ENCODE measurements at places on chromosomes 4 and X. TPM values are rescaled to one million over a fixed set of nuclear protein-coding genes. Genes with fewer than 3 reads are reported as not detected.

- DNase-seq, result no peak
These were observed 392.0 kb downstream of the MAPK10 start for GRCh38 chr4:85967872-85968271.

DNA sequence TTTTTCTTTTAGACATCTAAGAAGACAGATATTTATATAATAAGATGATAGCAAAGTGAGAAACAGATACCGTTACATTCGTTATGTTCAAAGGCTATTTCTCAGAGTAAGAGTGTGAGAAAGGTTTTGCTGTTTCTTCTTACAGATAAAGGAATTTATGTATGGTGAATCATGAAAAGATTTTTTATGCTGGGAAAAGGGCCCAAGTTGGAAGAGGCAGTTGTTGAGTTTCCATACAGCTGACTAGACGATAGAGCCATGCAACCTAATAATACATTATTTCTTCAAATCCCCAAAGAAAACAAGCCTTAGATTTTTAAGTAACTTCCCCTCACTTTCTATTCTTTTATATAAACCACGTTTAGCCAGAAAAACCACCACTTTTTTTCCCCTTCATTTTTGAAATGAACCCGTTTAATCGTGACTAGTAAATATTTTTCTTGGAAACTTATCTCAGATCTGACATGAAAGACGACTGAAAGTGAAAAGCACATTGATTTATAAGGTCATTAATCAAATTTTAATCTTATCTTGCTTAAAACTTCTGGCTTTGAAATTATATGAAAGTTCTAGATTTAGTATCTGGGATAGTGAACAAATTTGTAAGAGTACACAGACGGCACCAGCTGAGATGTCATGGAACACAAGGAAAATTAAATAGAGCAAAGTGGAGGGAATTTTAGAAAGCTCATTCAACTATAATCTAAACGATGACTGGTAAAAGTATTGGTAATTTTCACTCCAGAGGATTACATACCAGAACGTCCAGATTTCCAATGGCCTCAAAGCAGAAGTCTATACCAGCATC, 10.9 kb downstream of the ADH6 start:
- DNase-seq, result peak; percentile 28

DNA sequence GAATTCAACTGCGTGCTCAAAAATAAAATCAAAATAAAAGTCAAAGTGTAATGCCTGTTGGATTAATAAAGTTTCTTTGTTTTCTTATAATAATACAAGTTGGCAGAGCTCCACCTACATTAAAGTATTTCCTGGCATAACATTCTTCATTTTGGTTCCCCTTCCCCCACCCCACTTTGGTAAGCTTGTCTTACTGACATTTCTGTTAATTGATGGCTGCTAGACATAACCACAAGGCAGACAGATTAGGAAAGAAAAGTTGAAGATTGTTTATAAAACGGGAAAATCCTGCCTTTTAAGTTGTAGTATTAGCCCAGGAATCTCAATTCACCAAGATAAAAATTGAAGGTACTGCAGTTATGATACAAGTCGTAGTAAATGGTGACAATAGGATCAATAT, 246.5 kb upstream of the RPS6KA3 start:
- DNase-seq, result no peak

GRCh38 chr4:26873391-26874026, 12.9 kb downstream of the STIM2 start:
- DNase-seq, result no peak

Gene LEF1
- 4.9 TPM for polyA plus RNA-seq

DNA sequence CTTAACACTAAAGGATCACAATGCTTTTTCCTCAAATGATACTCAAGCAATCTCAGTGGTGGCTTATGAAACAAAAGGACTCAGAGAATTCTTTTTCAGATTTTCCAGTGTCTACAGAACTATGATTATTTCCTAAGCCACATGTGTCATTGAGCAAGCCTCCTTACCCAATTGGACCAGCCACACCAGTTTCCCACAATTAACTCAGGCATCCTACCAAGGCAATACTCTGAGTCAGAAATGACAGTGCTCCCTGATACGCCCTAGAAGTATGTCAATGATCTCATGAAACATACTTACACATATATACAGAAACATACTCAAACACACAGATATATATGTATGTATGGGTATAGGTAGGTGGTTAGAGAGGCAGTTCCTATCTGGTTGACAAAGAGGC, 4.8 kb downstream of the ADAMTS3 start:
- no peak for DNase-seq

Gene CYP2U1
- 4.9 TPM for polyA plus RNA-seq

Gene RBM47
- 1.2 TPM for polyA plus RNA-seq

DNA sequence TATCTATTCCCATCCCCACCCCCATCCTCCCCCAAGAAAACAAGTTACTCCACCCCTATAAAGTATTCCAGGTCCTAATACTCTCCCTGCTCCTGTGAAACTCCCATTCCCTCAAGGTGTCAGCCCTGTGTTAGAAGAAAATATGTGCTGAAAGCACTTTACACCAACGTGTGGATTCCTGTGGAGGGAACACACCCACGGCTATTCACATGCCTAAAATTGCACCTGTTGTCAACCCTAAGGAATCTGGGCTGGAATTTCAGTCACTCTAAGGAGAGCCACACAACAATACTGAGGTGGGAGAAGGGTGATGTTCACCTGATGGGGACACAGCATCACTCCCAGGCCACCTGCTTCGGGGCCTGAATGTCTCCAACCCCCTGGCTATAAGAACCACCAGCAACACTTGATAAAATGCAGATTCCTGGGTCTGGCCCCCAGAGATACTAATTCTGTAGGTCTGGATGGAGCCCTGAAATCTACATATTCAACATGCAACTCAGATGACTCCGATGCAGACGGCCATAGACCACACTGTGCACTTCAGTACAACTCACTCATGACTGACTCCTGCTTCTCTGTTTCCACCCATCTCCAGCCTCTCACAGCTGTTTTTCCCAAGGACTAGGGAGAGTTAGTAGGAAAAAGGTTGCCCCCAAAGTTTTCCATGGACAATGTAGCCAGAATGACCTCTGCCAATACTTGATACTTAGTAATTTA, 15.8 kb downstream of the SCD5 start:
- DNase-seq, result no peak

Gene TMPRSS11D
- polyA plus RNA-seq, result 0.37 TPM

DNA sequence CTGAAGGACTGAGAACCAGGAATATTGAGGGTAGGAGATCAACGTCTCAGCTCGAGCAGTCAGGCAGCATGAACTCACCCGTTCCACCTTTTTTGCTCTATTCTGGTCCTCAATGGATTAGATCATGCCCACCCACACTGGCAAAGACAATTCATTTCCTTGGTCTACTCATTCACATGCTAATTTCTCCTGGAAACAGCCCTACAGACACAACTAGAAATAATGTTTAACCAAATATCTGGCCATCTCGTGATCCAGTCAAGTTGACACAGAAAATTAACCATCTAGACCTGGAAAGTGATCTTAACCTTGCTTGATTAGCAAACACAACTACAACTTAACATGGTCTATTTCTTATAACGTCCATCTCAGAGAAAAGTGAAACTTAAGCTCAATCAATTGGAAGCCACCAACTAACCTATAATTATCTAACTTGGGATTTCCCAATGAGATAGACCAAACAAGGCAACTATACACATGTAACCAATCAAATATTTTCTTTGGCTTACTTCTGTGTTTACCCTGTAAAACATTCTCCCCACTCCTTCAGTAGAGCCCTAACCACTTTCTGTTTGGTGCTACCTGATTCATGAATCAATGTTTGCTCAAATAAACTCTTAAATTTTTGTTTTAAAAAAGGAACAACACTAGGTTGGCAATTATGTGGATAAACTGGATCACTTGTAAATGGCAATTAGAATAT, 69.7 kb upstream of the MAMLD1 start:
- no peak for DNase-seq

Gene SLC10A4
- polyA plus RNA-seq, result 0.66 TPM

Gene MXRA5
- 104 TPM for polyA plus RNA-seq

GRCh38 chr4:37244583-37245390, at the start of gene NWD2:
TSS of gene NWD2 (plus strand) at chr4:37244743. CDS start at chr4:37245068, 325 bp downstream.
- DNase-seq, result peak; percentile 25

DNA sequence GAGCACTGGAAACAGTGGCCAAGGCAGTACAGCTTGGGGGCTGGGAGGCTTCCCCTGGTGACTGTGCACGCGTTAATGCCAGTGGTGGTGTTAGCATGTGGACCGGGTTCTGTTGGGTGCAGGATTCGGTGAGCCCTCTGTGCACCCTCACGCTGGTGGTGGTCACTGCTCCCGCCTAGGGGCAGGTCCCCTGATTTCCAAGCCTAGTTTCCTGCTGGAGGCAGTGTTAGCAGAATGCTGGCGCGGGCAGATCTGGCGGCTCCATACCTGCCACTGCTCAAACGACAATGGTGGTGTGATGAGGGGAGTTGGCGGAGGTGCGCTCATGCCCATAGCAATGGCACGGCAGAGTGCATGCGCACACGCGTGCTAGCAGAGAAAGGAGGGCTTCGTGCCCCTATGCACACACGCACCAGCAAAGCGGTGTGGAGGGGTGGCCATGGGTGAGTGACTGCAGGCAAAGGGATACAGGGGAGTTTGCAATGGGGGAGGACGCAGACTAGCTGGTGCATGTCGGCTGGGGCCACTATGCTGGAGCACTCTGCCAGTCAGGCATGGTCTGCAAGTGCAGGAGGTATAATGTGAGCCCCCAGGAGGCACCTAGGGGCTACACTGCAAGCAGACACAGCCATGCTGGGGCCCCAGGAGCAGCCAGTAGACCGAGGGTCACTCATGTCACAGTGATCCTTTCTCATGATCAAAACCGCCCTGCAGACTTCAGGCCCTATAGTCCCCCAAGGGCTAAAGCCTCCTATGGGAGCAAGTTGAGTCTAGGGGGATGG, 93.0 kb downstream of the MAGEE1 start:
- no peak for DNase-seq

DNA sequence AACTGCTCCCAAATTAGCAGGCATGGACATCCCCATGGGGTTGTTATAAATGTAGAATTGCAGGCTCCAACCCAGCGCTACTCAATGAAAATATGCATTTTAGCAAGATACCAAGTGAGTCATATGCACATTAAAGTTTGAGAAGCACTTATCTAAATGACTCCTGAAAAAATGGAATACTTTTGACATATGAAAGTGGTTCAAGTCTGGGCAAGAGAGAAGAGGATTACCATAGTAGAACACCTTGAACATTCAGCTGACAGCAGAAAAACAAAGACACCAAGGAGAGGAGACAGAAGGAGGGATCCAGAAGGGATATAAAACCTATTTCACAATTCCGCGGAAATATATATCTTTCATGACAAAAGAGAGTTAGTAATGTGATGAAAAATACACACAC, 63.2 kb upstream of the CT83 start:
- no peak for DNase-seq

Gene CCKAR
- not detected for polyA plus RNA-seq

GRCh38 chr4:163976588-163976987, 482.1 kb downstream of the TMA16 start:
- DNase-seq, result no peak

Gene LANCL3
- polyA plus RNA-seq, result 0.36 TPM

Gene SPRY1
- polyA plus RNA-seq, result 138 TPM

DNA sequence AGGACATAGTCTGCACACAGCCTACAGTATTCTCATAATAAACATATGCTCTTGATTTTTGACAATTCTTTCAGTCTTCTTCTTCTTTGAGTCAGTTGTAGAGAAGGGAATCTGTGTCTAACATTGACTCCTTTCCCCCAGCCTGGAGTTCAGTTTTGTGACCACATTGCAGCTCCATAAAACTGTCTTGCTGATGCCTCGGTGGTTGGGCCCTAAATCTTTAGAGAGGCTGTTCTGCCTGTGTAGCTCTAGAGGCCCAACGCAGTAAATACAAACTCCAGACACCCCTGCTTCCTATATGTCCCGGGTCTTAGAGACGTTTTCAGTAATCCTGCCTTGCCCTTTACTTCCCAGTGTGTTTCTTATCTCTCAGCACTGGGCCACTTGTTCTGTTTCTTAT, 639.5 kb upstream of the AADAT start:
- no peak for DNase-seq

DNA sequence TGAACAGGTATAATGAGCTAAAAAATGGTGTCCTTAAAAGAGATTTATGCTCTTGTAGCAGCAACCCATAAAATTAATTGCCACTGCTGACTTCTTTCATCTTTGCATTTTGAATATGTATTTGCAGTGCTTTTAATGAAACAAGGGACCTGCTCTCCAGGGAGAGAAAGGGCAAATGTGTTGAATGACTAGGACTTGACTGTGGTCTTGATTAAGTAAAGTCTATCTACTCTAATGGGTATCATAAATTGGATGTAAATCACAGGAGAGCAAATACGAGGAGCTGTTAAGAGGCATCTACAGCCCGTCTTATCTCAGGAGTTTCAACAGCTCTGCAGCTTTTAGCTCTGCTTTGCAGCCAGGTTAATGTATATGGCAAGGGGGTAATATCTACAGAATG, 216.4 kb downstream of the PALLD start:
- DNase-seq, result no peak

DNA sequence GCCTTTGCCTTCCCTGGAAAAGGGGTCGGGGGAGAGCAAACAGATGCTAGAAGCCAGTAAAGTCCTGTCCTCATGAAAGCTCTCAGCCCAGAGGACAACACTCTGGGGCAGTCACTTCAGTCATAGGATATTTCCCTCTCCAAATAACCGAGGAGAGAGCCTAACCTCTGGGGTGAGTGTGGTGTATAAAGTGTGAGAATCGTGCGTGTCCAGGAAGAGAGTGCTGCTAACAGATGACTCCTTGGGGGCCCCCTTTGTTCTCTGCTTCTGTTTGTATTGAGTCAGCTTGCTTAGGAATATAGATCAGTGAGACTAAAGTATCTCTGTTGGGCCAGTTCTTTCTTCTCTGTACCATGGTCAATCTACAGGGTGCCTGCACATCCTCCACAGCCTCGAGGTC, 247.2 kb downstream of the PALLD start:
- no peak for DNase-seq

DNA sequence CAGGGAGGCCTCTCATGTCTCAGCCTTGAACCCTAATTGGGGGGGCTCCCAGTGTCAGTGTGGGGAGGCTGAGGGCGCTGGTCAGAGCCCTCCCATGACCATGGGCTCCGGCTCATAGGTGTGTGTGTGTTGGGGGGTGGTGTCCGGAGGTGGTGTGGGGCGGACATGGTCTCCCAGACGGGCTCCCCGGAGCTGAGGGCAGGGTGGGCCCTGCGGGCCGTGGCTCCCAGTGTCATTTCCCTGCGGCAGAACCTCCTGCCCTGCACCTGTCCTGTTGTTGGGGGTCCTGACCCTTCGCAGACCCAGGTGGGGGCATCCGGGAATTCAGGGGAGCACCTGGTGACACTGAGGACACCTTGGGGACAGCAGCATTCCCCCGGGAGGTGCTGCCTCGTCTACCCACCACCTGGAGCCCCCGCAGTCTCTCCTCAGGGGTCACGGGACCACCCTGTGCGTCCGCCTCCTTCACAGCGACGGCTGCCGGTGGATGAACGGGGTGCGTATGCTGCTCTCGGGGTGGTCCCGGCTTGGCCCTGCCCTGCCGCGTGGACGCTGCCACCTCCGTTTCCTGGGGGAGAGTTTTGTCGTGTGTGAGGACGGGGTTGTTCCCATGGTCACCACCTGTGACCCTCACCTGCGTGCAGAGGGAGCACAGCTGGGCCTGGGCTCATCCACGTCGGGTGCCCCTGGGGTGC, 14.5 kb upstream of the GTPBP6 start:
- no peak for DNase-seq

Gene STK32B
- polyA plus RNA-seq, result 13.3 TPM
